ENCODE measurements at places on chromosomes 2 and 18.

DNA sequence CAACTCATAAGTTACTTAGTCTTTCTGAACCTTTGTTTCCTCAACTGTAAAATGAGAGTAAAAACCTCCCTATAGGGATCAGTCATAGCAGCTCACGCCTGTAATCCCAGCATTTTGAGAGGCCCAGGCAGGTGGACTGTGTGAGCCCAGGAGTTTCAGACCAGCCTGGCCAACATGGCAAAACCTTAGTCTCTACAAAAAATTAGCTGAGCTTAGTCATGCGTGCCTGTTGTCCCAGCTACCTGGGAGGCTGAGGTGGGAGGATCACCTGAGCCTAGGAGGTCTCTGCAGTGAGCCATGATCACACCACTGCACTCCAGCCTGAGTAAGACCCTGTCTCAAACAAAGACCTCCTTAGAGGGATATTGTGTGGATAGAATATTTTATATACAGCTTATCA lies 2.3 kb downstream of the GPR155 start:
- DNase-seq: no peak

DNA sequence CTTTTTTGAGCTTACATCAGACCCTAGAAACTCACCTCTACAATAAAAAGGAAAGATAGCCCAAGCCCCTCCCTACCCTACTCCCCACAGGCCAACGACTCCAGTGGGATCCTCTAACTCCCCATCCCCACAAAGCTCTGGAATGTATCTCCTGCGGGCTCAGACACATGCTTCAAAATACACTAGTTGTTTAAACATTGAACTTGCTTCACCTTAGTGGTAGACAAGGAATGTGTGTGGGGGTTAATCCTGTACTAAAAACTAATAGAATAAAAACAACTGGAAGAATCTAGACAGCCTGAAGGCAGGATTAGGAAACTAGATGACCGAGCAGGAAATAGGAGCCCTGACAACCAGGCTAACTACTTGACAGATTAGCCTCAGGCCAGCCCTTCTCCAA lies 211.5 kb downstream of the SUCLG1 start:
- no peak for DNase-seq

DNA sequence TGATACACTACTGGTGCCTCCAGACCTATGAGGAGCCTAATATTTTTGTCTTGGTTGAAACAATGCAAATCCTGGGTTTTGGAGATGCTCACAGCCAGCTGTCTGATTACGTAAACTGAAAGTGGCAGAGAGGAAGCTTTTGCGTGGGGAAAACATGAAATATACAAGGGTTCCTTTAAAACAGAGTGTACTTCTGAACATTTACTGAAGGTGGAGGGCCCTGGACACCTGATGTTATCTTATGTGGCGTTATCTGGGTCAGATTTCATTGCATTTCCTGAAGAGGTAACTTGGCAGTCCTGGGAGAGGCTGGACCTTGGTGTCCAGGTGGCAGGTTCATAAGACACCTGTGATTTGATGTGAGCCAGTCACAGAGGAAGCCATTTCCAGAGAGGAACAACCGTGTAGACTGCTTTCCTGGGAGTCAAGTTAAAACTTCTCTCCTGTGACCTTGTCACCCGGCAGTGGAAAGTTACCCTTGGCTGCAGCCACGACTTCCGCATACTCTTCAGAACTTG lies 105.0 kb downstream of the NEDD4L start:
- no peak for DNase-seq

GRCh38 chr2:149586898-149587219 lies 716 bp downstream of the MMADHC start:
- DNase-seq: no peak

- DNase-seq: no peak
Observed at GRCh38 chr2:120486946-120487345, 141.0 kb downstream of the INHBB start.

GRCh38 chr18:39230086-39230803 lies 1664.6 kb upstream of the CELF4 start:
- DNase-seq: no peak

DNA sequence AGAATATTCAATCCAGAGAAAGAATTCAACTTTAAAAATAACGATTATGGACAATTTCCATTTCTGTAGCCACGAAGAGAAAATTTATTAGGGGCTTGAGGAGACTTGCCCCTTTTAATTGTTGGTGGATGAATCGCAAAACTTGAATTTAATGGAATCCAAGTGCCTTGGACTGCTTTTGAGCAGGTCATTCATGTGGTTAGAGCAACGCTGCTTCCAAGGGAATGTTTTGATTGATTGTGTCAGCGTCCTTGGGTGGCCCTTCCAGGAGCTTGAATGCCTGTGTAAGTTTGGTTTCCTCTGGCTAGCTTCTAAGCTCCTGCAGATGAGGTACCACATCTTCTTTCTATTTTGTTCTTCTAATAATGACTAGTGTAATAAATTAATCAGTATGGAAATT lies 213.4 kb downstream of the LTBP1 start:
- DNase-seq: no peak

DNA sequence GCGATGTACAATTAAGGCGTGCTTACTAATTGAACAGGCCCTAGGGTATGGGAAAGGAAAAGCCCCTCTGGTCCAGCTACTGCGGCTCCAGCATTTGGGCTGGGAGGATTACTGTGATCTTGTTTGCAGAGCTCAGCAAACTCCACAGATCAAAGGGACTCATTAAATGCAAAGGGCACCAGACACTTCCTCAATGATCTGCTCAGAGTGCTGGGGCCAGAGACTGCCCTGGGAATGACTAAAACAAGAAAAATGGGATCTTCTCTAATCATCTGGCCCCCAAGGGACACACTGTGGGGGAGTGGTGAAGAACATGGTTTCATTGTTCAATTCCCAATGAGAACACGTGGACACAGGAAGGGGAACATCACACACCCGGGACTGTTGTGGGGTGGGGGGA lies 85.0 kb downstream of the MARCHF4 start:
- DNase-seq: no peak

DNA sequence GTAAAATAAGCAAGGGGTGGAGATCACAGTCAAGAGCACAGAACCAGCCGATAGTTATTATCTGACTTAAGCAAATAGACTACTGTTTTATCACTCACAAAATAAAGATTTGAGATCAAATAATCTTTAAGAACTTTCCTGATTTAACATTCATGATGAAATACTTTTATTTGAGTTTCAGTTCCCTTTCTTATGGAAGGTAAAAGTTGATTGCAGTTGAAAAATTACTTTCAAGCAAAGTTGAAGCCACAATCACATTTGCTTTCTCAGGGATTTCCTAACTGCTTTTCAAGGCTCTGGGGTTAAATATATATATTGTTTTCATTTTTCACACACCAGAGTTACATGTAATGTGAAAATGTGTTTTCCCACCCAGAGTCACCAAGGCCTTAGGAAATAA lies 599.5 kb downstream of the KCNJ3 start:
- DNase-seq: no peak

GRCh38 chr2:148720501-148721001 lies 76.0 kb downstream of the EPC2 start:
- DNase-seq: no peak

DNA sequence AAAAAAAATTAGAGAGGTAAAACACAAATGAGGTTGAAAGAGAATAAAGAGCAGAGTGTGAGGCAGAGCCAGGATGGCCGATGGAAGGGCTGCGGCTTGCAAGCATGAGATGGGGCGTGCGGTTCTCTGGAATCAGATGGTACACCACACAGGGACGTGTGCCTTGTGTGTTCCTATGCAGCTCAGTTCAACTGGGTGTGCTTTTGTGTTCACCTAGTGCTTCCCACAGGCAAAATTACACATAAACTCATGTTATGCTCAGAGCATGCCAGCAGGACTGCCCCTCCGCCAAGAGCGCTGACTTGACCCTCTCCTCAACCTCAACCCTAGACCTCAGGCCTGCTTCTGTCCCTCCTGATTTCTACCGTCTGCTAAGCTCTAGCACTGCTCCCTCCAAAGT lies 24.4 kb downstream of the STARD7 start:
- no peak for DNase-seq

- no peak for DNase-seq
Observed at GRCh38 chr2:11647834-11648600, 22.0 kb downstream of the NTSR2 start.

GRCh38 chr2:99700482-99701398 lies 210.9 kb upstream of the REV1 start:
- no peak for DNase-seq

- DNase-seq: no peak
Observed at GRCh38 chr2:39875914-39876267, 96.8 kb upstream of the THUMPD2 start.

DNA sequence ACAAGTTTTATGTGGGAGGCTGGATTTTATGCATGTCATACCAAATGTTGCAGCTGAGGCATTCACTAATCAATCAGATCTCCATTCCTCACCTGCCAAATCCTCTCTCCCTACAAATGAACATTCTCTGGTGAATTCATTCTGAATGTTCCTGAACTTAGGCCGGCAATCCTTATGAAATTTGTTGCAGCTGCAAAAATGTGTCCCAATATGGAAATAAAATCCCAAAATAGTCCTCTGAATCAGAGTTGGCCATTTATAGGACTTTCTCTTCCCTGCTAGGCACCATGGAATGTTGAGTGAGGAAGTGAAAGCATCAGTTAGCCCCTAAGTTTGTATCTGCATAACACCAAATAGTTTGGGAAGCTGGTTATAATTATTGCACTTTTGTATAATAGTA lies 25.6 kb downstream of the GCA start:
- no peak for DNase-seq

GRCh38 chr2:115165529-115166109 lies 723.2 kb downstream of the DPP10 start:
- DNase-seq: no peak

- no peak for DNase-seq
Observed at GRCh38 chr2:96291751-96292150, 13.6 kb downstream of the SNRNP200 start.

- no peak for DNase-seq
Observed at GRCh38 chr2:46451131-46451711, 28.1 kb upstream of the TMEM247 start.
